ENCODE measurements at places on chromosomes 11 and 22. TPM values are rescaled to one million over a fixed set of nuclear protein-coding genes. Genes with fewer than 3 reads are reported as not detected.

DNA sequence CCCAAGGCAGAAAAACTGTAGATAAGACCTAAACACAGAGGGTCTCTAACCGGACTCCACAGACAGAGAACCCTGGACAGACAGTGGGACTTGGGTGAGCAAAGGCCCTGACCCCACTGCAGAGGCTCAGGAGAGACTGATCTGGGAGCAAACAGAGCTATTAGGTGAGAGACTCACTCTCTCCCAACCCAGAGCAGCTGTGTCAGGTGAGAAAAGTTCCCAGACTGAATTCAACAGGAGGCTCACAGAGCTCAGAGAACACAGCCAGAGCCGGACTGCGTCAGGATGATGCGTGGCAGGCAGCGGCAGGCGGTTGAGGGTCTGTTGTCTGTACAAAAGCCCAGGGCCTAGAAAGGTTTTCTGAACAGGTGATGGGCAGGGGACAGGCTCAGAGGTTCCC, 5.5 kb downstream of the RFPL2 start:
- DNase-seq, result no peak

DNA sequence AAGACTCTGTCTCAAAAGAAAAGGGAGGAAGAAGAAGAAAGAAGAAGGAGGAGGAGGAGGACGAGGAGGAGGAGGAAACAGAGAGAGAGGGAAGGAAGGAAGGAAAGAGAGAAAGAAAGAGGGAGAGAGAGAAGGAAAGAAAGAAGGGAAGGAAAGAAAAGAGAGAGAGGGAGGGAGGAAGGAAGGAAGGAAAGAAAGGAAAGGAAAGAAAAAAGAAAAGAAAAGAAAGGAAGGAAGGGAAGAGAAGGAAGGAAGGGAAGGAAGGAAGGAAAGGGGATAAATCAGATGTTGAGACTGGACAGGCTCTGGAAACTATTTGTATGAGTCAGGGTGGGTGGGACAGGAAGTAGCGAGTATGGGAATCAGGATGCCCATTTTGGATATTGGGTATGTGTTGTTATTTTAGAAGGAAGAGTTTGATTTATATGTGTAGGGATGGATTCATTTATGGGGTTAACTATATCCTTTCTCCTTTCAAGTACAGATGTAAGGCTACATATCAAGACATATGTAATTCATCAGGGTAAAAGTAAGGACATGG, 6.0 kb upstream of the RPL3 start:
- DNase-seq, result no peak

GRCh38 chr11:69613594-69613993, 27.4 kb upstream of the CCND1 start:
- no peak for DNase-seq

DNA sequence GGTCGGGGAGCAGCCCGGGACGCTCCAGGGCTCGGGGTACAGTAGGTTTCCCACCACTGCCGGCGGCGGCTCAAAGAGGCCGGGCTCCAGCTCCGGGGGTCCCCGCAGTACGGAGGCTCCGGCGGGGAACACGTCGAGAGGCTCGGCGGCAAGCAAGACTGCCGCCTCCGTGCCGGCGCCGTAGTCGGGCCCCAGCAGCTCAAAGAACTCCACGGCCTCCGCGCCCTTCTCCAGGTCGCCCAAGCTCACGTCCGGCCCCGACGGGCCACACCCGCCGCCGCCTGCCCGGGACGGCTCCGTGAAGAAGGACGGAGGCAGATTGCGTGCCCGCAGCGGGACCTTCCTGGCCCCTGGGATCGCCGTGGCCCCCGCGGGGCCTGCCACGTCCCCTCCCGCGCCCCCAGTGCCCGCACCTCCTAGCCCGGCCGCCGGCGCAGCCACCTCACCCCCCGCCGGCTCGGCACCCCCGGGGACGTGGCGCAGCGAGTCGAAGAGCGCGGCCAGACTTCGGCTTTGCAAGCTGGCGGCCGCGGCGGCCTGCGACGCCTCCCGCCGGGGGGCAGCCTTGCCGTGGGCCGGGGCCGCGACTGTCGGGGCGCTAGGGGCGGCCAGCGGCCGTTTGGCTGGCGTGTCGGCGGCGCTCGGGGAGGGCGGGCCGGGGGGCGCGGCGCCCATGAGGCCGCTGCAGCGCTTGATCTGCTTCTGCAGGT, 775 bp downstream of the FAM181B start:
- DNase-seq, result no peak

DNA sequence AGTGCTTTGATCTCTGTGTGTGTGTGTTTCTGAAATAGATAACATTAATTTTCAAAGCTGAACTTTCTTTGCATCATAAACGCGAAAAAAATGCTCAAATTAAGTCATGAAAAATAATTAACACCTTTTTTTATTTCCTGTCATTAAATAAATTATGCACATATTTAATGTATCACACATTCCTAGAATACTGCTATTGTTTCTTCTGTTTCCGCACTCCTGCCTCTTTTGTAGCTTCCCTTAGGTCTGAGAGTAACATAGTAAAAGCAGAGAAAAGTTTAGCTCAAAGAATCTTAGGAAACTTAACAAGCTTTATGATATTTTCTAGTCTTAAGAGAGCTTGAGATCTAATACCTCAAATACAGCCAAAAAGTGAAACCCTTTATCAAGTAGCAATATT, 504.2 kb downstream of the JRKL start:
- DNase-seq, result no peak

DNA sequence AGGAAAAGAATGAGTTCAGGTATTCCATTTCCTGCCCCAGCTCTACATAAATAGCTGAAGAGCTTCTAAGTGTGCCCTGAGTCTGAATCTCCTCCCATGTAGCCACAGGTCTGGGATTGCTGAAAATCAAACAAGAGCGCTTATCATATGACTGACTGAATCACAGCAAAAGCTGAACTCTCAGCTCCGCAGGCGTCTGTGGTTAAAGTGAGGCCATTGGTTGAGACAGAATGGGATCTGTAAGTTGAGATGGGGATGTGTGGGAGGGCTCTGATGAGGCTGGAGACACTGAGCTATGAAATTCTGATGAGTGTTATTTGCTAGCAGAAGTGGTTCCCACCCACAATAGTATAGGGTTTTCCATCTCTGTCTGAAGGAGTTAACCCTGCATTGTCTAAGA, 637.0 kb downstream of the OPCML start:
- DNase-seq, result no peak

- peak; percentile 89 for DNase-seq
These were observed 98.8 kb downstream of the PKNOX2 start for GRCh38 chr11:125263268-125263790.

DNA sequence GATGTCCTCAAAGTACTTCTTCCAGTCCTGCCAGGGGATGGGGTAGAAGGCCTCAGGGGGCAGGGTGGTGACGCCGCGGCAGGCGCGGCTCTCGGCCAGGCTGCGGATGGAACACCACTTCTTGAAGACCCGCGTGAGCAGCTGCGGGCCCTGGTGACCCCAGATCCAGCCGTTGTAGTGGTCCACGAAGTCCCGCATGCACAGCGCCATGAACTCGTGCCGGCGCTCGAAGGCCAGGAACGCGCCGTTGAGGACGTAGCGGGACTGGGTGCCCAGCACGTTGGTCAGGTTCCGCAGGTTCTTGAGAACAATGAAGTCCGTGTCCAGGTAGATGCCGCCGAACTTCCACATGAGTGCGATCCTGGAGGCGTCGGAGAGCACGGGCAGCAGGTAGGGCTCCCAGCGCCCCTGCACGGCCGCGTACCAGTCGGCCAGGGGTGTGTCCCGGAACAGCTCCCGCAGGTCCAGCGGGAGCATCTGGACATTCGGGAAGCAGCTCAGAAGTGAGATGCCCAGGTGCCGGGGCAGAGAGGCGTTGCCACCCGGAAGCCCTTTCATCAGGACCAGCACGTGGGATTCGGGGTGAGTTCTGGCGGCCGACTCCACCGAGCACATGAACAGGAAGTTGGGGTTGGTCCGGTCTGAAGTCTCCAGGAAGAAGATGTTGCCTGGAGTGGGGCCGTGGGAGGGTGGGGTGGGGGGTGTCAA, 27.5 kb downstream of the A4GALT start:
- DNase-seq, result no peak

RAB39A gene
- polyA plus RNA-seq, result 0.64 TPM

DNA sequence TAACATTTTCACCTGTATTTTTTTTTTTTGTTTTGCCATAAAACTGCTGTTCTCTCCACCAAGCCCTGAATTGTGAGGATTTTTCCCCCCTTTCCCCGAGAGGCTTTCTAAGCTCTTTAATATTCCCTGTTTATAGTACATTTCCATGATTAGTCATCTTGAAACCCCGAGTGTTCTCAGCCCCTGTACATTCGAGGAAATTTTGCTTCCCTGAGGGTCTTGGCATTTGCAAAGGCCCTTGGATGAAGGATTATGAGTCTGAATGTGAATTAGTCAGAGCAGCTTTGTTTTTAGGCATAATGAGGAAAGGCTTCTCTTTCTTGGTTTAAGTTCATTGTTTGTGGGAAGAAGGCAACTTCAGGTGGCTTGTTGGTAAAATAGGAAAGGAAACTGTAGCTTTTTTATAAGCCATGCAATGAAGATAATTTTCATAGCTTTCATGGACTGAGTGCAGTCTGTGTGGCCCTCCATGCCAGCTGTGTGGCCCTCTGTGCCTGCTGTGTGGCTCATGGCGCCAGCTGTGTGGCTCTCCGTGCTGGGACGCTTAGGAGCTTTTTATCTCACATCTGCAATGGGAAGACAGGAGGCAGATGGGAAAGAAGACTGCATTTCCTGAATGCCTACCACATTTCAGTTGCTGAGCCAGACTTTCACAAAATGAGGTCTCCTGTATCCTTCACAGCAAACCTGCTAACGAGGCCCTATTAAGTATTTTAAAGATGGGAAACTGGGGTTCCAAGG, 129.0 kb downstream of the TEAD1 start:
- DNase-seq, result no peak

GRCh38 chr11:124788521-124788920, 11.7 kb downstream of the MSANTD2 start:
- no peak for DNase-seq

DNA sequence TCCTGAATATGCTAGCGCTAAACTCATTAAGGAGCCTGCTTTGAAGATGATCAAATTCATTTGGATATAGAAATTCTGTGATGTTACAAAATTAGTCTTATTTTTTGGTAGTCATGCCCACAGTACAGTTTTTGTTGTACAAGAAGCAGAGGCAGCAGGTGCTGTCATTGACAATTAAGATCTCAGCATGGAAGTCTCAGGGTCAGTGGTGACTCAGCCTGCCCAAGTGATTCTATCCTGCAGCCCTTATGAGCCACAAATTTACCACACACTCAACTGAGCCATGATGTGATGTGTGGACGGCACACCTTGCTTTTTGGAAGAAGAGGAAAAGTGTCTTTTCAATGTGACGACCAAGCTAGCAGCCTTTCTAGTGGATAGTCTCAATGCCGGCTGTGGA, 153.6 kb upstream of the SORL1-AS1 start:
- no peak for DNase-seq

BCR gene
- polyA plus RNA-seq, result 14.6 TPM

SCGB1A1 gene
- not detected for polyA plus RNA-seq

DNA sequence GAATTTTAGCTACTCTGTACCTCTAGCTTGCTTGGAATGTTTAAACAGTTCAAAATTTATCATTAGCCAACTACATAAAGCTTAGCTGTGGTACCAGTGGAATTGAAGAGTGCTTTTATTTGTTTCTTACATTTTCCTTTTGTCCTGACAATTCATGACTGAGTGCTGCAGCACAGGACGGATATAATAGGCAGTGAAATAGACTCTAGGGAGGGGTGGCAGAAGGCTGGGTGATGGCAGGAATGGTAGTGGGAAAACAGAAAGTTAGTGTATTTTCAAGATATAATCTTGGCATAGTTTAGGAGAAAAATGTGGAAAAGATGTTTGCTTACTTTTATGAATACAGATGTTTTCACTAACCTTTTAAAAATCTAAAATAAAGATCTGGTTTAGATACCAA, 31.1 kb upstream of the ARHGAP32 start:
- no peak for DNase-seq

DNA sequence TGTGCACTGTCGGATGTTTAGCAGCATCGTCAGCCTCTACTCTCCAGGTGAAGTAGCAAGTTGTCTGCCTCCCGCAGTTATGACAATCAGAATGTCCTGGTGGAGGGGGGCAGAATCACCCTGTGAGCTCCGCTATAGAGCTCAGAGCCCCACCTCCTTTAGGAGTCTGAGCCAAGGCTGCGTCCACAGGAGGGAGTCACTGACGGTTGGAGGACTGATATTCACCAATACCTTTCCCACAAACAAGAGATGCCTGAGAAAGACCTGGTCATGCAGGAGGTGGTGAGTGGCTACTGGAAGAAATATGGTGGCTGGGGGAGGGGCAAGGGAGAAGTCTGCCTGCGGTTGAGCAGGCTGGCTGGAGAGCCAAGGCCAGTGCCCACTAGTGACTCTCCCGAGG, 41.7 kb upstream of the ADA2 start:
- DNase-seq, result no peak

GRCh38 chr22:44588348-44588747, 90.3 kb upstream of the RTL6 start:
- no peak for DNase-seq

MMP27 gene
- polyA plus RNA-seq, result not detected

Measured in muscle of arm (tissue), 14 donors.